CD8-positive, alpha-beta memory T cell (primary cell): ENCODE measurements at places on chromosomes 7 and 10.

- DNase-seq, result no peak
Observed at GRCh38 chr7:135486261-135486920, 23.5 kb downstream of the CNOT4 start.

- no peak for DNase-seq
Observed at GRCh38 chr10:92208157-92208720, 82.6 kb downstream of the CPEB3 start.

GRCh38 chr7:43569424-43569823 is 13.5 kb upstream of the STK17A start:
- DNase-seq, result no peak

DNA sequence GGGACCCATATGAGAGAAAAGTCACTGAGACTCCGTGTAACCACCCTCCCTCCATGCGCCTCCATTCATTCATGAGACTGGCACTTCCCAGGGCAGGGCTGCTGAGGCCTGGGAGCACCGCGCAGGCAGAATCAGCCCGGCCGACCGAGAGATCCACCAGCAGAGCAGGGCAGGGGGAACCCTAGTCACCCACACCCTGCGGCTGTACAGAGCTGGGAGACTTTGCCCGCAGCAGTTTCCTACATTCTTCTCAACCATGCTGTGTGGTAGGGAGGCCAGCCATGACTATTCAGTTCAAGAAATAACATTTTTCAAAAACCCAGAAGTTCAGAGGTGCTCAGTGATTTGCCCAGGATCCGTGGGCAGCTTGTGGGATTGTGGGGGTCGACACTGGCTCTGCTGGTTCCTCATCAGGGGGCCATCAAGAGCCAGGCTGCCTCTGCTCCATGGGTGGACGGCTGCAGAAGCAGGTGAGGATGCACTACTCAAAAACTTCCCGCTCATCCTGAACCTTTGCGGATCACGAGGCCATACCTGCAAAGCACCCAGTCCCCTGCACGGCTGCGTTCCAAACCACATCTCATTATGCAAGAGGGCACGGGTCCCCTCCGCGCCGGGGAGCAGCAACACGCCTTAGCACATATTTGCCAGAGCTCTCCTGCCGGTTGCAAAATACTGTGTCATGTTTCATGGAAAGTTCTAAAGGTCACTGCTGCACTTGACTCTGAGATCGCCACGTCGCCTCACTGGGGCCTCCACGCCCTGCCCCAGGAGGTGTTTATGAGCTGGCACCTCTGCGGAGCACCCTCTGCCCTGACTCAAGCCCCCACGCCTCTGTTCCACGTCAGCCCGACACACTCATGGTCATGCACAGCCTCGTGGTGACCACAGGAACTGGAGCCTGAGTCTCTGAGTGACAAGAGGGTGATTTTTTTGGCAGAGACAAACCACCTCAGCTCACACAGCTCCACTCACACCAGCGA is 132.0 kb downstream of the PRKAG2 start:
- DNase-seq, result no peak

- no peak for DNase-seq
Observed at GRCh38 chr7:71334541-71334940, 202.6 kb downstream of the GALNT17 start.

- DNase-seq, result no peak
Observed at GRCh38 chr10:129134371-129134770, 332.7 kb upstream of the MGMT start.

DNA sequence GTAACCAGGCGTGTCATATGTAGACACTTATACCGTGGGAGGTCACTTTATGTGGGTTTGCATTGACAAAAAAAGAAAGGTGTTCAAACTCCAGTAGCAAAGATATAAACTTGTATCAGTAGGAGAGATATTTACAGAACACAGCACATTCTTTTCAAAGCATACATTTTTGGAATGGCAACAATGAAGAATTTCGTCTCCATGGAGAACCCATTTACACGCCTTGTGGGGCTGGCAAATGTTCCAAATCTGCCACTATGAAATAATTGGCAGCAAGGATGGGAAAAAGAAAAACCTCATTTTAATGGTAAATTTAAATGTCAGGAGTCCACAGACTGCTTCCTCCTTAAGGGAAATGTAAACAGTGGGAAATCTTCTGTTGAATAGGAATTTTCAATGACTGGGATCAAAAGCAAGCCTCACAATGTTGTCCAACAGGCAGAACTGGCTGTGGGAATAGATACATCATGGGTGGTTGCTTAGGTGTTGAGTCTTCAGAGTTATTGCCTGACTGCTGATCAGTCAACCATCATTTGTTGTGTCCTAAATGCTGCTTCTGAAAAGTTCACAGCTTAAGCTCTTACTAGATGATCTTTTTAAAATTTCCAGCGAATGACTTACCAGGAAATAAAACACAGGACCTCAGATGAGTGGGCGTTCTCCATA is 256.6 kb upstream of the SEMA3C start:
- DNase-seq, result no peak

DNA sequence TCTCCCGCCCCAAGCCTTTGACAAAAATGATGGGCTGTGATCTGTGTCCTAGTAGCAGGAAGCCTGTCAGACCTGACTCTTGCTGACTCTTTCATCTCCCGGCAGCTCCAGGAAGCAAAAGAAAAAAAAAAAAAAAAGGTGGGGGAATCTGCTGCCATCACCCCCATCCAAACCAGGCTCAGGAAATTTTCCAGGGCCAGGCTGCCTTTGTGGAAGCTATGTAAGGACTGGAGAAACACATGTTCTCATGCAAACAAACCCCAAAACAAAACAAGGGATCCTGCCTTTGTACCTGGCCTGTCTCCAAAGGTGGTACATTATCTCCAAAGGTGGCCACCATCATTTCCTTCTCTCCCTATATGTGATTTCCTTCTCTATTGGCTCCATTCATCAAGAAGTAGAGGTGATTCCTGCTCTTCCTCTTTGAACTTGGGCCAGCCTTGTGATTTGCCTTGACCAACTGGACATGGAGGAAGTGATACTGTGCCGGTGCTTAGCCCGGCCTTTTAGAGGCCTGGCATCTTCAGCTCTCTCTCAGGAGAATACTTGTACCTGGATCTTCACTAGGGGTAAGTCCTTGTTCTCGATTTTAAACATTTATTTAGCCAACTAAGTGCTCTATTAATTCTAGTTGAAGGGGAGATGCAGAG is 192.2 kb upstream of the SVIL start:
- DNase-seq, result no peak

- DNase-seq, result no peak
Observed at GRCh38 chr7:70480927-70481569, 650.9 kb upstream of the GALNT17 start.

GRCh38 chr7:497346-497745 is 22.3 kb downstream of the PDGFA start:
- DNase-seq, result no peak

DNA sequence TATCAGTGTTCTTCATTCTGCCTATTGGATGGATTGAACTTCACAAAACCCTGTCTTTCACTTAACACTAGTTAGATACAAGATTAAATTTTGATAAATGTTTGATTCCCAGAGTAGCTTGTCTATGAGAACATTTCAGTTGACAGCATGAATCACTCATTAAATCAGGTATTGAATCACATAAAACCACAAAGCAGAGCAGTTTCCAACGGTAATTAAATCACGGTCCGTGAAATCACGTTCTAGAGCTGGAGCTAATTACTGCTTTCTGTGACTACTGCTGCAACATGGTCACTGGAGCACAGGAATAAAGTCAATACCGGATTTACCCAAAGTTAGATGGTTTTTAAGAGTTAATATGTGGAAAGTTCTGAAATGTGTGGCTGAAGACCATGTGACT is 257.8 kb upstream of the PCDH15 start:
- no peak for DNase-seq

GRCh38 chr10:69179089-69179742 is 818 bp upstream of the SUPV3L1 start:
- peak; percentile 42 for DNase-seq

- DNase-seq, result no peak
Observed at GRCh38 chr10:61628875-61629513, 33.7 kb upstream of the CABCOCO1 start.

DNA sequence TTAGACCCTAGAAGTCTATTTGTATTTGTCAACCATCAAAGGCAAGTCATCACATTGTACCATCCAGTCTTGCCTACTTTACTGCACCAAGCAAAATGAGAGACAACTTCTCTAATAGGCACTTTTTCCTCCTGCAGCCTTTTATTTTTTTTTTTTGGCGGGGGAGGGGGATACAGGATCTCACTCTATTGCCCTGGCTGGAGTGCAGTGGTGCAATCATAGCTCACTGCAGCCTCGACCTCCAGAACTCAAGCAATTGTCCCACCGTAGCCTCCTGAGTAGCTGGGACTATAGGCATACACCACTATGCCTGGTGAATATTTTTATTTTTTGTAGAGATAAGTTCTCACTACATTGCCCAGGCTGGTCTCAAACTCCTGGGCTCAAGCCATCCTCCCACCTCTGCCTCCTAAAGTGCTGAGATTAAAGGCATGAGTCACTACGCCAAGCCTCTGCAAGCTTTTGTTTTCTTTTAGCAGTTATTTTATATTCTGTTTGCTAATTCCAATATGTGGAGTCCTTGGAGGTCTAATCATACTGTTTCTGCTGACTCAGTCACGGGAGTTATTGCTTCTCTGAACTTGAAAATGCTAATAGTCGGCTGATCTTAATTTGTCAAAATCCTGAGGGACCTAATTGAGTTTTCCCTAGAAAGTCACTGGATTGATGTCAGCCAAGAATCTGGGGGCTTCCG is 14.2 kb downstream of the KPNA7 start:
- DNase-seq, result no peak

- no peak for DNase-seq
Observed at GRCh38 chr7:55235115-55235514, 130.0 kb upstream of the LANCL2 start.

DNA sequence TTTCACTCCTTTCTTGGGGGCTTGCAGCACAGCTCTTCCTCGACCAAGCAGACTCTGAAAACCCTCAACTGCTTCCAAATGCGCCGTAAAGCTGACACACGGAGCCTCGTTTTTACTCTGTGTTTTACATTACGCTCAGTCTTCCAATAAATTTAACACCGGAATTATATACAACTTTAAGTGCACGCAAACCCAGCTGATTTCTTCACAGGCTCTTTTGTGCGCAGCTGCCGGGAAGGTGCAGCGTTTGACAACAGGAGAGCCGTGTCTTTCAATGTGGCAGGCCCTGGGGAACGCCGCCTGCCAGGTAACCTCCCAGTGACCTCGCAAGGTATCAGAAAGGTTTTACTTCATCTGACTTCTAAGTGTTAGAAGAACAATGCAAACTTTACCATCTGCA is 35.0 kb downstream of the GFRA1 start:
- no peak for DNase-seq
